CD4-positive, alpha-beta T cell (primary cell): ENCODE measurements at places on chromosomes 3 and 15. TPM values are rescaled to one million over a fixed set of nuclear protein-coding genes. Genes with fewer than 3 reads are reported as not detected.

Gene AGBL1
- not detected for total RNA-seq

Gene GABRR3
- not detected for total RNA-seq

Gene PLCH1
- 0.03 TPM for total RNA-seq

Gene U2SURP
- total RNA-seq = 164 TPM

Gene DUOXA2
- total RNA-seq = not detected

Gene DUT
- total RNA-seq = 60.7 TPM

Gene ITIH3
- not detected for total RNA-seq

DNA sequence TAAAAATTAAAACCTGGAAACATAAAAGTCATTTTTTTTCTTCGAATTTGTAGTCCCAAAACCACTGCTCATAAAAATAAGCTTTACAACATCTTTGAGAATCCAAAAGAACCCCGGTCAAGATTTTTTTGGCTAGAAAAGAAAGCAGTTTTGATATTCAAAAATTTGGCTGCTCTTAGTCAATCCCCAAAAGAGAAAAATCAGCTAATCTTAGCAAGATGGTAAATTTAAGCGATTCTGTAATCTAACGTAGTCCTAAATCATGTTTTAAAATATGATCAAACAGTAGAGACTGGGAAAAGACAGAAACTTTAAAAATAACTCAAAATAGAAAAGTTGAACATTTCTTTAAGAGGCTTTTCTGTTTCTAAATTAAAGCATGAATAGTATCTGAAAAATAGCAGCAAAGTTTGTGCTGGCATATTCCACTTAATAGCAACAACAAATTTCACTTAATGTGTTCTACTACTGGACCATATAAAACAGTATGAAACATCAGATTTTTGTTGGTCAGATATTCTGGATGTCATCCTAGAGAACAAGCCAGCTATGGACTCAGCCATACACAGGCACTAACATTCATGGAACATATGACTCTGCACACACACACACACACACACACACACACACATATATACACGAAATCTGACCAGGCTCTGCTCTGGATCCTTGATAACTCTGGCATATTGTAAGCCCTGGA lies 19.1 kb upstream of the NR2F2 start:
- H3K27me3 ChIP-seq = peaks cover 18% of the 10 kb centered on the region
- H3K4me1 ChIP-seq = no peaks in the 10 kb centered on the region
- no peaks in the 10 kb centered on the region for H3K36me3 ChIP-seq
- DNase-seq = no peak
- H3K27ac ChIP-seq = no peak overlapping the region

DNA sequence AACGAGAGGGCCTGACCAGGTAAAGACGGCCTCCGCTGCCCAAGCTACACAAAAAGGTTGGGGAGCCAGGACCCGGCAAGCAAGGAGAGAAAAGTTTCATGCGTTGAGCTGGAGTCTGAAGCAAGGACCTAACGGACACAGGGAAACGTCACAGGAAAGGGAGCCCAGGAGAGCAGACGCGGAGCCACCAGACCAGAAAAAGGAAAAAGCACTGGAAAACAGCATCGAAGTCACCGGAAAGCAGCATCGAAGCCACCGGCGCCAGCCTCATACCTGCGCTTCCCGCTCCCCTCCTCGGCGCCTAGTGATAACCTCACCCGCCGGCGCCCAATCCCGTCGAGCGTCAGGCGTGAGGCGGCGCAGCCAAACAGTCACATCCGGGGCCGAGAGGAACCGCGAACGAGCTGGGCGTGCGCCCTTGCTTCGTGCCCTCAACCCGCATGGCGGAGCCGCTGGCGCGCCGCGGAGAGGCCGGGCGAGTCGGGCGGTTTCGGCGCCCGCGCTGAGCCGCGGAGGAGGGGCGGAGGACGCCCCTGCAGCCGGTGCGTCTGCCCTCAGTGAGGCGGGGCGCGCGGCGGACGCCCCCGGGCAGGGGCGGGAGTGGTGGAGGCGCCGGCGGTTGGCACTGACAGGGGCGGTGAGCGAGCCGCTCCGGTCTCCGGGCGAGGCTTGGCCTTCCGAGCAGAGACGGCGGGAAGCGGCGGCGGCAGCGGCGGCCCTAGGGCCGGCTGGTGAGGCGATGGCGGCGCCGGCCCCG lies at the start of the genes FBXO45 and WDR53:
Gene FBXO45, plus strand, starts transcription at position 415 of the 757 bp plus-strand sequence. Its CDS starts 325 bp downstream, at position 740.
Gene WDR53, minus strand, starts transcription at position 309 of the 757 bp plus-strand sequence. CDS start 7,079 bp downstream, outside the sequence.
- H3K4me3 ChIP-seq = peak within 1 kb of the TSS; percentile 76
- no peaks in the 10 kb centered on the region for H3K27me3 ChIP-seq
- peaks cover 47% of the 10 kb centered on the region for H3K4me1 ChIP-seq
- H3K27ac ChIP-seq = peak within 1 kb of the TSS; percentile 77
- peaks cover 10% of the 10 kb centered on the region for H3K36me3 ChIP-seq
- DNase-seq = peak; percentile 99

- no peaks in the 10 kb centered on the region for H3K4me1 ChIP-seq
- H3K27ac ChIP-seq = no peak overlapping the region
- no peak for DNase-seq
Observed at GRCh38 chr3:140768941-140769340, 91.1 kb downstream of the TRIM42 start.

DNA sequence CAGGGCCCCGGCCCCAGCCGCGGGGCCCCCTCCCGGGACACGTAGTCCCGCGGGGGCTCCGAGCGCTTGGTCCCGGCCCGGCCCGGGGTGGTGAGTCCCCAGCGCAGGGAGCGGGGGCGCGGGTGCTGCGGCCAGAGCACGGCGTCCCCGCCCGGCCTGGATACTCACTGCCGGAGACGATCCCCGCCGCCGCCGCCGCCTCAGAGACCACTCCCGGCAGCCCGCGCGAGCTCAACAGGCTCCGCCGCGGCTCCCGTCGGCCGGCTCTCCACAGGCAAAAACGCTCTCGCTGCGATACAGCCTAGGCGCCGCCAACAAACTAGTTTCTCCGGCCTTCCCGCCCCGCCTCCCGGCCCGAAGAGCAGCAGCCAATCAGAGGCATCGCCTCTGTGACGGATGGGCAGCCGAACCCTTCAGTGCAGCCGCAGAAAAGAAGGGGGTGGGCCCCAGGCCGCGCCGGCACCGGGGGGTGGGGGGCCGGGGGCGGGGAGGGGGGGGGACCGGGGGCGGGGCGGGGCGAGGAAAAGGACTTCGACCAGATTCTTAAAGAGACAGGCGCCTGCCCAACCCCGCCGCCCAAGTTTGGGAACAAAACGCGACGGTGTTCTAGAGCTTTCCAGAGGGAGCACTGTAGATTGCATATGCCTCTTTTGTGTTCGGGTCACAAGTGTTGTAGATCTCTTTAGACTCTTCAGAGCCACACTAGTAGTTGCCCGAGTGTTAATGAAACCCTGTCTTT lies at the start of gene KLHL25:
Gene KLHL25, minus strand, starts transcription at position 328 of the 739 bp plus-strand sequence. CDS start 25,115 bp downstream, outside the sequence.
- no peaks in the 10 kb centered on the region for H3K36me3 ChIP-seq
- DNase-seq = peak; percentile 90
- H3K27ac ChIP-seq = peak within 1 kb of the TSS; percentile 56
- H3K27me3 ChIP-seq = no peaks in the 10 kb centered on the region
- peaks cover 38% of the 10 kb centered on the region for H3K4me1 ChIP-seq

DNA sequence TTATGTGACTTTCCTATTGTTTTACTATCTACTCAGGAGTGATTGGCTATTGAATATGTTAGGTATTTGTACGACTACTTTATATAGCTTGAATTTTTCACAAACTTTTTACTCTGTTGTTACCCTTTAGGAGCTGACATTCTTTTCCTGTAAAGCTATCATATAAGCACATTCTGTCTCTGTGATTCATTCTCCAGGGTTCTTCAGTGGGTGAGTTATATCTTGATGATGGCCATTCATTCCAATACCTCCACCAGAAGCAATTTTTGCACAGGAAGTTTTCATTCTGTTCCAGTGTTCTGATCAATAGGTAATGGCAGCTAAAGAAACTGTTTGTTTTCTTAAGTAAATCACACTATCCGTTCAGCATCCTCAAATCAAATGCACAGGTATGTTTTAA lies 10.1 kb upstream of the CAPN3 start:
- DNase-seq = no peak
- H3K36me3 ChIP-seq = peaks cover 40% of the 10 kb centered on the region
- H3K27ac ChIP-seq = no peak overlapping the region
- no peak overlapping the region for H3K4me3 ChIP-seq

DNA sequence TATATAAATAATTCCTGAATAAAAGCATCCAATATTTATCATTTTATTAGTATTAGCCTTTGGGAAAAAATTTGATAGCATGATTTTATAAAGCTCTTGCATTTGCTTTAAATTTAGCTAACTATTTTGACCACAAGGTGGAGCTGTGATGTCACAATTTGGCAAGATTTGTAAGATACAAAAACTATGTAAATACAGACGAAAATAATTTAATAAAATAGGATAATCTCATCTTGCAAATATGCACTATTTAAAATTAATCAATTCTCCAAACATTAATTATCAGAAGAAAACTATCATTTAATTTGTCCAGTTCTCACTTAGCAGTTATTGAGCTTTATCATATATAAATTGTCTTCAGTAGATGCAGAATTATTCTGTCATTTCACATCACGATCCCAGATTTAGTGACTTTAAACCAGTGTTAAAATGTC lies 95.4 kb downstream of the PLOD2 start:
- no peak overlapping the region for H3K4me3 ChIP-seq
- no peaks in the 10 kb centered on the region for H3K36me3 ChIP-seq
- no peaks in the 10 kb centered on the region for H3K27me3 ChIP-seq
- no peak overlapping the region for H3K27ac ChIP-seq
- DNase-seq = no peak

DNA sequence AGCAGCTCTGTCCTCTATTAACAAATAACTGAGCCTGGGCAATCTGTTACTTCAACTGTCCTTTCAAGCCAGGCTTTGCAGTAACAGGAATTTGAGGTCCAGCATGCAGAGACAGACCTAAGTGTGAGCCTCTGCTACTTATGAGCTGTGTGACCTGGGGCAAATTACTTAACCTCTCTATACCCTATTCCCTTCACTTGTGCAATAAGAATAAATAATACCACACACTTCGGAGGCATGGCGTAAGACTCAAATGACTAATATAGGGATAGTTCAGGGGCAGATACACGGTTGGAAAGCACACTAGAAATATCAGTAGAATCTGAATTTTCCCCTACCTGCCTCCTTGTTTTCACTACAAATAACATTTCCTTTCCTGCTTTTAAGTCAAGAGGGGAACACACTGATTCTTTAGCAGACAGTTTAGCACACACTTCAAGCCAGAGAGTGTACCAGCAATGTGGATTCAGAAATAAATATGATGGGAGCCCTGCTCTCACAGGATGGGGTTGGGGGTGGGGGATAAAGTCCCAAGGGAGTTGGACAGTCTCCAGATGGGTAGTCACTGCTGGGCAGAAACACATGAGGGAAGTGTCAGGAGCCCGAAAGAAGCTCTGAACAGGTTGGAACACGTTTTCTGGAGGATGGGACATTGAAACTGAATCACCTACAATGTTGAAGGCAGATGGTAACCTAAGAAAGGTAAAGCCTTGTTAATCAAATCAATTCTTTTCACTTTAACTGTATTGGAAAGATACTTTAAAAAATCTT lies 61.8 kb upstream of the RBP1 start:
- DNase-seq = no peak
- H3K4me1 ChIP-seq = no peaks in the 10 kb centered on the region
- no peaks in the 10 kb centered on the region for H3K27me3 ChIP-seq
- H3K27ac ChIP-seq = no peak overlapping the region

DNA sequence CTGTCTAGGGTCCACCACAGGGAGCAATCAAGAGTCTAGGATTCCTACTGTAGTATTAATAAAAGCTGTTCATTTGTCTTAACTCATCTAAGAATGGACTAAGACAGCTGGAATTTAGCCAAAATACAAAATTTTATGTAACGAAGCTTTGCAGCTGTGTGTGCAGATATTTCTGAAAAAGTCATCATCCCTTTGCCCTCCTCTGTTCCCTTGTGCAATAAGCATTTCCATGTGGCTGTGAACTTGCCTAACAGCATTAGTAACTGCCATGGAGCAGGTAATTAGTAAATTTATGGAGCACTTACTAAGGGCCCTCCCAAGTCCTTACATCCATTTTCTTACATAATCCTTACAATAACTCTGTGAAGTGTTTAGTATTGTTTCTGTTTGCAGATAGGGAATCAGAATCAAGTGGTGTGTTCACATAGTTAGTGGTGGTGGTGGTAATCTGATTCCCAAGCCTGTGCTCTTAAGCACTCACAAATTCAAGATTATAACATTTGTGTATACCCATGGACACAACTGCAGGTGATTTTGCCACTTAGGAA lies 114.5 kb downstream of the RARB start:
- no peak overlapping the region for H3K27ac ChIP-seq
- H3K4me1 ChIP-seq = no peaks in the 10 kb centered on the region
- H3K27me3 ChIP-seq = no peaks in the 10 kb centered on the region
- H3K36me3 ChIP-seq = no peaks in the 10 kb centered on the region
- DNase-seq = no peak

GRCh38 chr3:156761713-156762451 lies 64.3 kb upstream of the LEKR1 start:
- H3K27me3 ChIP-seq = no peaks in the 10 kb centered on the region
- H3K4me3 ChIP-seq = no peak overlapping the region
- no peak overlapping the region for H3K27ac ChIP-seq
- no peak for DNase-seq
- no peaks in the 10 kb centered on the region for H3K4me1 ChIP-seq
- H3K36me3 ChIP-seq = no peaks in the 10 kb centered on the region

DNA sequence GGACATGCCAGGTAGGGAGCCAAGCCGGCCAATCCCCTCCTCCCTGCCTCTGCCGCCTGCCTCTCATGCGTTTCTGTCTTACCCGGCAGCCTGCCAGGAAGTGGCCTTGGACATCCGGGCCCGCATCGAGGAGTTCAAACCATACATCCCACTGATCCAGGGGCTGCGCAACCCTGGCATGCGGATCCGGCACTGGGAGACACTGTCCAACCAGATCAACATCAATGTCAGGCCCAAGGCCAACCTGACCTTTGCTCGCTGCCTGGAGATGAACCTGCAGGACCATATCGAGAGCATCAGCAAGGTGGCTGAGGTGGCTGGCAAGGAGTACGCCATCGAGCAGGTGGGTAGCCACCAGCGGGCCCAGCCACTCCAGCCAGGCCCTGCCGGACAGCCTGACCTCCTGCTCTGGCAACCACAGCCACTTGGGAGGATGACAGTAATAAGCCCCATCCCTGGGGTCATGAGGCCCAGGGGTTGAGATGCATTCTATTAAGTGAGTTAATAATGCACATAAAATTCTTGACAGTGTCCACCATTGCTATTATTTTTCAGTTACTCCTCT lies 37.3 kb downstream of the DNAH1 start:
- H3K27ac ChIP-seq = no peak overlapping the region
- no peaks in the 10 kb centered on the region for H3K4me1 ChIP-seq
- no peak overlapping the region for H3K4me3 ChIP-seq
- no peaks in the 10 kb centered on the region for H3K27me3 ChIP-seq
- H3K36me3 ChIP-seq = peaks cover 70% of the 10 kb centered on the region

GRCh38 chr3:114582929-114583328 lies 289.1 kb downstream of the TIGIT start:
- no peaks in the 10 kb centered on the region for H3K27me3 ChIP-seq
- H3K4me1 ChIP-seq = no peaks in the 10 kb centered on the region
- H3K4me3 ChIP-seq = no peak overlapping the region
- no peak overlapping the region for H3K27ac ChIP-seq

GRCh38 chr3:52026041-52026440 lies 30.3 kb downstream of the DUSP7 start:
- no peak for DNase-seq
- H3K27ac ChIP-seq = no peak overlapping the region
- no peaks in the 10 kb centered on the region for H3K36me3 ChIP-seq
- H3K4me1 ChIP-seq = peaks cover 4% of the 10 kb centered on the region
